ENCODE measurements at places on chromosomes 16 and 17. TPM values are rescaled to one million over a fixed set of nuclear protein-coding genes. Genes with fewer than 3 reads are reported as not detected.

- no peak for DNase-seq
Observed at GRCh38 chr17:55654821-55655220, 67.8 kb downstream of the TMEM100 start.

- peak; percentile 61 for DNase-seq
Observed at GRCh38 chr16:11481987-11482386, 104.7 kb downstream of the LITAF start.

- no peak for DNase-seq
Observed at GRCh38 chr16:3485821-3486505, 9.3 kb downstream of the C16orf90 start.

DNA sequence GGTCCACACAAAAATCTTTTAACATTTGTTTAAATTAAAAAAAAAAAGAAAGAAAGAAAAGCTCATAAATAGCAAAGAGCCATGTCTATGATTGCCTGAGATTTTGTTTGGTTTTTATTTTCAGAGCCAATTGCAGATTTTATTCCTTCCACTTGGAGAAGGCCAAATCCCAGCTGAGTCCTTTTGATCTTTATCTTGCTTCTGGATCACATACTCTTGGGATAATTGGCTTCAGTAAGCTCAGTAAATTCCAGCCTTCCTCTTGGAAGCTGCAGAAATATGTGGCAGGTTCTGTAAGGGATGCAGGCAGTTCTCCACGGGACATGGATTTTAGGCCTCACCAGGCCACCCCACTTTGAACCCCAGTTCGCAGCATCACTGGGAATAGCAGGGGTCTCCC, 63.3 kb upstream of the TMC5 start:
- DNase-seq, result no peak

DNA sequence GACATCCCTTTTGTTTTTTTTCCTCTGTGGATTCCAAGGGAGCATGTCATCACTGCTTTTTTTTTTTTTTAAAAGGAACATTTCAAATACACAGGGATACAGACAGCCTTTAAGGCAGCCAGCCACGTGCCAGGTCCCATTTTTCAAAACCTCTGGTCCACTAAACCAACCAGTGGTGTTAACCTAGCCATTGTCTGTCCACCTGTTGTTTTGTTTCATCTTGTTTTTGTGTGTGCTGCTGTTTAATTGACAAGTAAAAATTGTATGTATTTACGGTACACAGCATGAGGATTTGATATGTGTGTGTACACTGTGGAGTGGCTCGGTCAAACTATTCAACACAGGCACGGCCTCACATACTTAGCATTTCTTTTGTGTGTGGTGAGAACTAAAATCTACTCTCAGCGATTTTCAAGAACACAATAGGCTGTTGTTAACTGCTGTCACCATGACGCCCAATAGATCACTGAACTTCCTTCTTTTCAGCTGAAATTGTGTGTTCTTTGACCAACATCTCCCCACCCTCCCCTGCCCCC, 19.2 kb downstream of the TMEM114 start:
- no peak for DNase-seq

- no peak for DNase-seq
Observed at GRCh38 chr17:65893692-65894279, 298.1 kb downstream of the CEP112 start.

GRCh38 chr17:74473294-74473693, 6.9 kb downstream of the CD300A start:
- no peak for DNase-seq

GRCh38 chr17:65855245-65855644, 293.8 kb upstream of the AXIN2 start:
- DNase-seq, result no peak

GRCh38 chr16:72876981-72877373, 171.0 kb downstream of the ZFHX3 start:
- DNase-seq, result no peak

DNA sequence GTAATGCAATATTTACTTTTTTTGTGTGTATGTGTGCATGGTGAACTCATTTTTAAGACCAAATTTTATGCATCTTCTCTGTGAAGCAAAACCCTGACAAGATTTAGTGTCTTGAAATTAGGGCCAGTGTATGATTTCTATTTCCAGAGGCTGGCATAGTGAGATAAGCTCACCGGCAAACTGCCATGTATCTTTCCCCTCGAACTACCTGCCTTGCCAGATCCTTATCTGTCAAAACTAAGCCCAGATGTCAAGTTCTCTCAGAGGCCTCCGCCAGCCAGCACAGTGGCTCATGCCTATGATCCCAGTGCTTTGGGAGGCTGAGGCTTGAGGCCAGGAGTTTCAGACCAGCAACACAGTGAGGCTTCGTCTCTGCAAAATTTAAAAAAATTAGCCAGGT, 10.0 kb downstream of the USP32 start:
- no peak for DNase-seq

GRCh38 chr17:55168958-55169687, 95.6 kb upstream of the HLF start:
- DNase-seq, result no peak

- DNase-seq, result no peak
Observed at GRCh38 chr17:78291944-78292910, 60.8 kb downstream of the TMEM235 start.

The TMEM132E gene
- polyA plus RNA-seq, result not detected

The CMTM1 gene
- polyA plus RNA-seq, result 1.7 TPM

The SLC9A5 gene
- 2.4 TPM for polyA plus RNA-seq

The MT4 gene
- not detected for polyA plus RNA-seq

The TEX14 gene
- 0.02 TPM for polyA plus RNA-seq

The ABCC12 gene
- not detected for polyA plus RNA-seq

The RAPGEFL1 gene
- 2.9 TPM for polyA plus RNA-seq

Data from AG04450 (cell line).